ENCODE measurements at places on chromosomes 7 and 10.

GRCh38 chr7:75889826-75890225 is 11.0 kb downstream of the RHBDD2 start:
- DNase-seq, result no peak

- peak; percentile 75 for DNase-seq
Measured at GRCh38 chr7:150368096-150368883, at the start of gene REPIN1. Gene REPIN1, plus strand, starts transcription at chr7:150368822. Its CDS starts 890 bp downstream, at chr7:150369712.

- no peak for DNase-seq
Measured at GRCh38 chr7:46229409-46229808, 308.3 kb upstream of the IGFBP3 start.

DNA sequence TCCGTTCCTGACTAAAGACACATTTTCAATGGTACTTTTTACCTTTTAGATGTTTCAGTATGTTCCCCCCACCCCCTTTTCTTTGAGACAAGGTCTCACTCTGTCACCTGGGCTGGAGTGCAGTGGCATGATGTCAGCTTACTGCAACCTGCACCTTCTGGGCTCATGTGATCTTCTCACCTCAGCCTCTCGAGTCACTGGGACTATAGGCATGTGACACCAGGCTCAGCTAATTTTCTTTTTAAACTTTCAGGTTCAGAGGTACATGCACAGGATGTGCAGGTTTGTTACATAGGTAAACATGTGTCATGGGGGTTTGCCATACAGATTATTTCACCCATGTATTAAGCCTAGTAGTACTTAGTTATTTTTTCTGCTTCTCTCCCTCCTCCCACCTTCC is 99.3 kb upstream of the RPA3 start:
- no peak for DNase-seq

DNA sequence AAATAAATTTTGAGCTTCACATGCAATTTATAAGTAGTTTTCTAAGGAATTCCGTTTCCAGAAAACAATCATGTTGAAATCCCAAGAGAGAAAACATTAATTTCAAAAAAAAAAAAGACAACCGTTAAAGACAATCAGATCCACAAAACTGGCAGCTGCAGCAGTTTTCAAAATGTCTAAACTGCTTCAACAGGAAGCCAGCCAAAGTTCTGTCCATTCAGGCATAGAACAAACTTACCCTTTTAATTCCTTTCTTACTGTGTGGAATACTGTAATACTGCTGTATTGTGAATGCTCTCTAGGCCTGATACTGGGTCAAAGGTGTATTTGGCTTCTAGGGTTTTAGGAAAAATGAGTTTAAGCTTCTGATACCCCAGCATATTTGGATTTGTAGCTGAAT is 31.6 kb downstream of the HOXA1 start:
- DNase-seq, result no peak

DNA sequence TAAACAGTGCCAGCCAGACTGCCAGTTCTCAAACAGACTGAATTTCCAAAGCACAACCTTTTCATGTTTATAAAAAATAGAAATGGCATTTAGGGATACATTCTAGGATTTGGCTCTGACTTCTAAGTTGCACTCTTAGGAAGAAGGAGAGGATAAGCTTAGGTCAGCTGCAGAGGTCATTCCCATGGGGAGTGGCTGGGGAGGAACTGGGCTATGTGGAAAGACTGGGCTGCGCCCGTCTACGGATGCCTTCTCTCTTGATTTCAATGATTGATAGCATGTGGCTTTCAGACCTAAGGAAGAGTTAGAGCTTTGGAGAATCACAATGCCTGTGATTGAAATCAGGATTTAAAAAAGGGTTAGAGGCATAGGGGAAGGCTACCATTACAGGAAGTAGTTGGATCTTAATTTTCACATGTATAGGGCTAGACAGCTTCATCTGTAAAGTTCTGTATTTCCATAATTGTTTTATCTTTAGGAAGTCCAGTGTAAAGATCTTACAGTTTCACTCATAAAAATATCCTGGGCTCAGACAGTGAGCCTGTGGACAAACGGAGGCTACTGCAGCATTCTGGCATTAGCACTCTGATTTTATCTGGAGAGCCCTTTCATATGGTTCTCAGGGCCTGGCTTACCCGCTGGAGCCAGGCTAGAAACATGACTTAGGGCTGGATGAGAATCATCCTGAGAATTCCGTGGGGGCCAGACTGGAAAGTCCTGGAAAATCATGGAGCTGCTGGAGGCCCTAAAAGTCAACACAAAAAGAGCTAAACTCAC is 29.5 kb downstream of the NUDT5 start:
- DNase-seq, result no peak

DNA sequence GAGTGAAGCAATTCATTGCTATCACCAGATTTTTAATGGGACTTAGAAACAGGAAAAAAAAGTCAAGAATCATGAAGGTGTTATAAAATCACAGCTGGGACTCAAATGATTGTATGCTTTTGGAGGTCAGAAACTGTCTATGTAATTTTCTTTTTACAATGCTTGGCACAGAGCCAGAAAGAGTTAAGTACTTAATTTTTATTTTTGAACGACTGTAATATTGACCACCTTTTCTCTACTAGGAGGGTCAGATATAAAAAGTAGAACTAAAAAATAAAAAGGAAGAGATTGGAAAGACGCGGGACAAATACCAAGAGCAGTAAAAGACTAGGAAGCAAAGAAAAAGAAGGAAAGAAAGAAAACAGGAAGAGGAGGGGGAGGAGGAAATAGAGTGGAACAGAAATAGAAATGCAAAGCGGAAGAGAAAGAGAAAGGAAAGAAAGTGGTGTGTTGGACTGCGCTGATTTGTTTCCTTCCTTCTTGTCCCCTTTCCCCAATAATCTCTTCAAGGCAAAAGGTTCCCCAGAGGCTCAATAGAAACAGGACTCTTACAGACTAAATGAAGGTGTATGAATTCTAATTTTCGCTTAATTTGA is 23.2 kb upstream of the C1GALT1 start:
- no peak for DNase-seq

DNA sequence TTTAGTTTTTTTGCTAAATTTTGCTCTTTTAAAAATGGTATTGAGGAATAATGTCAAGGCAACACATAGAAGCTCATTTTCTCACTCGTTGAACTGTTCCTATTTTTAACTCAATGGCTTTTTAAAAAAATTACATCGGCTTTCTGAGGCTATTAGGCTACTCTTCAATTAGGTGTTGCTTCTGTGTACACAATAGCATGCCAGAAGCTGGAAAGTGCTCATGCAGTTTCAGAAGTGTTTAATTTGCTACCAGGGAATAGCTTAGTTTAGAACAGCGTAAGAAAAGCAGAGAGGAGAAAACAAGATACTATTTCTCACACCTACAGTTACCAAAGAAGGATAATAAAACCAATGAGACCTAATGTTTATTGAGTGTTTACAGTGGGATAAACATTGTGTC is 157.4 kb downstream of the NXPH1 start:
- DNase-seq, result no peak

DNA sequence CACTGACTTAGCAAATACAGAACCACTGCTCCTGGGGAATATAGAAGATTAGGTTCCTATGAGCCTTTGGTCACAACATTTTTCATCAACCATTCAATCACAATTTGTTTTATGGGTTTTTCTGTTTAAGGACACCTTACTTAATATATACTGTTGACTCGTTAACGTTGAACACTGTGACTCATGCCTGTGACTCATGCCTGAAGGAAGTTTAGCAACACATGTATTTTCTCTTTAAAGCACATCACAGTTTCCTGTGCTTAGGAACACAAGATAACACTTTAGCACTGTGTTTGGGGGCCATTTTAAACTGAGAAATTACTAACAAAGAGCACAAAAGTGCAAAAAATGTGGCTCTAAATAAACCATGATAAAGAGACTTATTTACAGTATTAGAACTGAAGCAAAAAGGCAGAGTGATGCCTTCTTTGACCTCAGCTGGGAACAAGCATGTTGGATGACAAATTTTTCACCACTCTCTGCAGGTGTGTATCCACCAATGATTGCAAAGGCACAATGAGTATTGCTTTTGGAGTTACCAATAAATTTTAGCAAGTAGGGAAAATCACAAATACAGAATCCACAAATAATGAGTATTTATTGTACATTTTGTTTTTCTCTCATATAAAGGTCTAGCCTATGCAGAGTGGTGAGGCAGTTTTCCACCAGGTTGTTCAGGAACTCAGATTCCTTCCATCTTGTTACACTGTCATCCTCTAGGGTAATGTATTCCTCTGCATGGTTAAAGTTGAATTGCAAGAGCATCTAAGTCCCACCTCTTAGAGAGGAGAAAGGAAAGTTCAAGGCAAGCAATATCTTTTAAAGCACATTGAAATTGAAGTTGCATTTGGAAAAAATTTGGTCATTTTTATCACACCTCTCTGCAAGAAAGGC is 7.3 kb downstream of the FGFBP3 start:
- peak; percentile 31 for DNase-seq

GRCh38 chr7:83494683-83495082 is 154.3 kb downstream of the SEMA3E start:
- no peak for DNase-seq

- no peak for DNase-seq
Measured at GRCh38 chr7:47751043-47751442, 169.1 kb upstream of the TNS3 start.

- no peak for DNase-seq
Measured at GRCh38 chr7:31055471-31055870, 3.4 kb downstream of the ADCYAP1R1 start.

- DNase-seq, result no peak
Measured at GRCh38 chr7:151226560-151226874, 488 bp downstream of the ABCF2 start.

GRCh38 chr7:20270867-20271266 is 53.7 kb upstream of the MACC1 start:
- DNase-seq, result no peak

- DNase-seq, result no peak
Measured at GRCh38 chr10:30804478-30805055, 175.0 kb upstream of the LYZL2 start.

GRCh38 chr7:139284252-139284896 is 53.3 kb downstream of the UBN2 start:
- DNase-seq, result no peak

DNA sequence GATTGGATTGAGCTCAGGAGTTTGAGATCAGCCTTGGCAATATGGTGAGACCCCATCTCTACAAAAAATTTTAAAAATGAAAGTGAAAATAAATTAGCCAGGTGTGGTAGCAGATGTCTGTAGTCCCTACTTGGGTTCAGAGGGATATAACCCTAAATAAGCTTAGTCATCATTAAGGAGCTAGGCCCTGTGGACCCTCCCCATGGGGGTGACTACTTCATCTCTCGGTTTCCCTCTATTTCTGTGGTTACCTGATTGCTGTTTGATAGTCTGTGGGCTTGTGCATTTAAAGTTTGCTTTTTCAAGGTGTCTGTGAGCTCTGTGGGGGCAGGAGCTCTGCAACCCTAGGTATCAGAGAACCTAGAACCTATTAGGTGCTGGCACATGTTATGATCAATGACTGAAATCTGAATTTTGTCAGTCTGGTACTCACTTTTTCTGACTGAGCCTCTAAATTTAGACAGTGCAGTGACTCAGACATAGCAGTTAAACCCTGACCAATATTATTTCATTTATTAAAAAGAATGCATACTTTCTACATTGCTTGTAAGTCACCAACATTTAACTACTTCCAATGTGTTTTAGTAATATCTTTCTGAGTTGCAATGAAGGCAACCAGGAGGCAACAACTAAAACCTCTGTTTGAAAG is 8.1 kb upstream of the CUZD1 start:
- DNase-seq, result no peak

DNA sequence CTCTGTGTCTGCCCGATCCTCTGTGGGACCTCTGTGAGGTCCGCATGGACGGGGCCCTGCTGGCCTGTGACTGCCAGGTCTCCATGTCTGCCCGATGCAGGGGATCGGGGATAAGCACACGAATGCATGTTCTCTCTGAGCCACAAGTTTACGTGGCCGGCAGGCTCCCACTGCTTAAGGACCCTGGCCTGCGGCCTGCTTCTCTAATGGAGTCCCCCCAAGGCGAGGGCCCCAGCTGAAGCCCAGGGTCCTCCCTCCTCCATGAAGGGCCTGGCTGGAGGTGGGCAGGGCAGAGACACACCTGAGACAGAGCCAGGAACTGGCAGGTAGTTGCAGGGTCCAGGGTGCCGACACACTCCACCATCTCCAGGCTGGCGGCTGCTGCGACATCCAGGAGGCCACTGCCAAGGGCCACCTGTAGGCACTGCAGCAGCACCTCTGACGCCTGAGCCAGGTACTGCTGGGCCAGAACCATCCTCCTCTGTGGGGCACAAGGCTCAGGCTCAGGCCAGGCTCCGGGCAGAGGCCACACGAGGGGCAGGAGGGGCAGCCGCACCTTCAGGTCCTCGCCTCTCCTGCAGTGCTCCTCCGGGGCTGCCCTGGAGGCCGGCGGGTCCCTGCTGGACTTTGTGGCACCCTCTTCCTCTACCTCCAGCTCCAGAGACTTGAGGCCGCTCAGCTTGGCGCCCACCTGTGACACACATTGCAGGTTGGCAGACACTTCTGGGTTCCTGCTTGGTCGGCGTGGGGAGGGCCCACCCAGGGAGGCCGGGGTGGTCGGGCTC is 60.9 kb upstream of the NKX6-2 start:
- DNase-seq, result no peak

DNA sequence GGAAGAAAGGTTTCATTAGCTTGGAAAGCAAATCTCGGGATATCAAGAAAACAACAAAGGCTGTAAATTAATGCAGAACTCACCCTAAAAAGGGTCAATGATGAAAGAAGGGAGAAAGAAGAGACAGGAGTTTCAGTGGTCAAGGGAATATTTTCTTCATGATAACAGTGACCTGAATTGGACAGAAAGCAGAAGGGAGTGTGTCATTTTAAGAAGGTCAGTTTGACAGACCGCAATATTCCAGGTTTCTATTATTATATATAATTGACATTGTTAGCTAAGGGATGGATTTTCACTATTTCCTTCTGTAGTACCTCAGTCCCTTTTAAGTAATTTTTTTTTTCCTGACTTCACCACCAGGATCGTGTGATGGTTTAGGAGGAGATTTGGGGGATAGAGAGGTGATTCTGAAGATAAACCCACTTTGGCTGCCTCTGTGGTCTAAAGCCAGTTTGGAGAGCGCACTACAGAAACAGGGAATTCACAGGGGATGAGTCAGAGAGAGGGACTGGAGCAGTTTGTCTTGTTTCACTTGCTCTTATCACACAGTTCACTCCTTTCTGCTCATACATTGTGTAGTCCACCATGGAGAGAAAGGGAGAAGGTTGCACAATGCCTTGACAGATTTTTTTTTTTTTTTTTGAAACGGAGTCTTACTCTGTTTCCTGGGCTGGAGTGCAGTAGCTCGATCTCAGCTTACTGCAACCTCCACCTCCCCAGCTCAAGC is 417.9 kb downstream of the AUTS2 start:
- no peak for DNase-seq

GRCh38 chr7:107836237-107837144 is 33.5 kb upstream of the SLC26A3 start:
- no peak for DNase-seq

DNA sequence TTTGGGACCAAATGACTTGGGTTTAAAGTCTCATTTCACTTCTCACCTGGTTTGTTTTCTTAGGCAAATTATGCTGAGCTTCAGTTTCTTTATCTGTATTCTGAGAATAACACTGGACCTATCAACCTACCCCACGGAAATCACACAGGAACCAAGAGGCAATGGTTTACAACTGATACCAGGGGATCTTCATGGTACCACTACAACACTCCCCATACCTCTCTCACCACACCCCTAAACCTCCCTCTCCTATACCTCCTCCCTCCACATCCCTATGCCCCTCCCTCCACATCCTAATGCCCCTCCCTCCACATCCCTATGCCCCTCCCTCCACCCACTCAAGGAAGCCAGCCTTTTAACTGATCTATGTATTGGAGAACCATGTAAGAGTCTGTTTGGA is 9.9 kb downstream of the FAM204A start:
- no peak for DNase-seq

Data from stimulated activated CD8-positive, alpha-beta memory T cell treated with anti-CD3 and anti-CD28 coated beads, Interleukin-15, amount 100 ng/mL, for 48 hours (primary cell).